ENCODE measurements at places on chromosomes 3 and 15.

DNA sequence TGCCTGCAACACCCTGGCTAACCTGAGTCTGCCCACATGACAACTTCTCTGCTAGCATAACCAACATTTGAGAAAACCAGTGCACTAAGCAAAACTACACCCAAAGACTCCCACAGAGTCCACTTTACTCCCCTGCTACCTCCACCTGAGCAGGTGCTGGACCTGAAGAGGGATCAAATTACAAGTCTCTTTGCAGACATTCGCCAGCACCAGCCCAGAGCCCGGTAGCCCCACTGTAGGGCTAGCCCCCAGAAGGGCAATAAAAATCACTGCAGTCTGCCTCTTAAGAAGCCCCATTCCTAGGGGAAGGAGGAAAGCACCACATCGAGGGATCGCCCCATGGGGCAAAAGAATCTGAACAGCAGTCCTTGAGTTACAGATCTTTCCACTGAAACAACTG lies 472.2 kb downstream of the GRM7 start:
- H3K36me3 ChIP-seq, result no peaks in the 10 kb centered on the region
- DNase-seq, result no peak
- H3K27me3 ChIP-seq, result no peaks in the 10 kb centered on the region
- H3K27ac ChIP-seq, result no peak overlapping the region

DNA sequence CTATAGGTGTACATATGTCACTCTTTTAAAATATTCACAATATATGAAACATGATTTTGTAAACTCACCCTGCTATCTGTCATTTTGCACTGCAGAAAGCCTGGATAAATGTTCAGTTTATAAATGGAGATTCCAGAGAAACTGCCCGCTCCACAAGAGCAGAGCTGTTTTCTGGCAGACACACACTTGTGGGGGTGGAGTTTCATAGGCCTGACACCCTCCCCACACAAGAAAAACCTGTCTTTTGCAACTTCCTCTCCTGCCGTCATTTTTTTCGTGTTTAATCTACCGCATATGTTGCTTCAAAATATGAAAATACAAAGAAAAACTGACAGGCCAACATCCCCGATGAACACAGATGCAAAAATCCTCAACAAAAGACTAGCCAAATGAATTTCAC lies 479.0 kb downstream of the GABRG3 start:
- no peaks in the 10 kb centered on the region for H3K27me3 ChIP-seq
- H3K27ac ChIP-seq, result no peak overlapping the region
- H3K4me1 ChIP-seq, result peaks cover 2% of the 10 kb centered on the region
- H3K4me3 ChIP-seq, result no peak overlapping the region

GRCh38 chr15:86743283-86743903 lies 663.7 kb downstream of the AGBL1 start:
- H3K27ac ChIP-seq, result no peak overlapping the region
- no peaks in the 10 kb centered on the region for H3K36me3 ChIP-seq
- H3K4me3 ChIP-seq, result no peak overlapping the region
- H3K27me3 ChIP-seq, result no peaks in the 10 kb centered on the region

DNA sequence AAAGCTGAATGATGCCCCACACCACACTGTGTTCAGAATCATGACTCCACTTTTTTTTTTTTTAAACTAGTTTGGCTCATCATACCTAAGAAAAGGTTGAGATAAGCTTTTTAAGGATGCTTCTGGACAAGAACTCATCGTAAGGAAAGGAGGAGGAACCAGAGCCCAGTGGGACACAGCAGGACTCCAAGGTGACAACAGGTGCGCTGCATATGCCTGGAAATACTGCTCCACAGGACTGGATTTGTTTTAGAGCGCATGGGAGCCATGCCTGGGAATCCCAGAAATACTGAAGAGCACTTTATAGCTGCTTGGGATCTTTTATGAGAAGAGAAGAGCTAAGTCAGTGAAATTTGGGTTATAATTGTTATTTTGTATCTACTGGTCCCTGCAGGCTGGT lies 93.4 kb downstream of the NEDD4 start:
- H3K27ac ChIP-seq, result no peak overlapping the region
- no peak overlapping the region for H3K4me3 ChIP-seq
- peaks cover 3% of the 10 kb centered on the region for H3K4me1 ChIP-seq

GRCh38 chr3:119662604-119663373 lies 2.4 kb upstream of the POPDC2 start:
- H3K27ac ChIP-seq, result peak overlapping the region; percentile 73
- no peaks in the 10 kb centered on the region for H3K27me3 ChIP-seq

GRCh38 chr3:23806534-23807423 lies 1.0 kb downstream of the UBE2E1 start:
- DNase-seq, result peak; percentile 89
- no peaks in the 10 kb centered on the region for H3K27me3 ChIP-seq
- peak overlapping the region; percentile 50 for H3K4me3 ChIP-seq
- peak overlapping the region; percentile 81 for H3K27ac ChIP-seq

DNA sequence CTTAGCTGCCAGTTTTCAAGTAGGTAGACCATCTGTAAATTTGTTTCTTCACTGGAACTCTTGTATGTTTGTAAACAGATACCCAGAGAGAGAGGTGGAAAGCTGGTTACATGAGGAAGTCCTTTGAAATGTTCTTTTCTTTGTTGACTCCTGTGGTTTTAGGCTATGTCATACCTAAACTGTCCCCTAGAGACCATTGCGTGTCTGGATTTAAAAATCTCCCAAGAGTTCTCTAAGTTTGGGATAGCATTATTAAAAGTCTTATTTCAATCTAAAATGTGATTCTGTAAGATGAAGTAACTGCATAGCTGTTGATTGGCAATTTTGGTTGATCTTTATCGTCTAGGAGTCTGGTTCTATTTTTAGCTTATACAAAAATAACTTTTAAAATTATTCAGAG lies 127.2 kb downstream of the GHSR start:
- peaks cover 30% of the 10 kb centered on the region for H3K4me1 ChIP-seq
- no peak for DNase-seq
- peak overlapping the region; percentile 31 for H3K27ac ChIP-seq
- H3K36me3 ChIP-seq, result peaks cover 56% of the 10 kb centered on the region
- no peaks in the 10 kb centered on the region for H3K27me3 ChIP-seq

GRCh38 chr3:104359546-104359945 lies 1007.2 kb upstream of the ALCAM start:
- no peaks in the 10 kb centered on the region for H3K4me1 ChIP-seq
- no peak overlapping the region for H3K27ac ChIP-seq
- H3K4me3 ChIP-seq, result no peak overlapping the region
- DNase-seq, result peak; percentile 7

GRCh38 chr3:104523136-104523535 lies 843.6 kb upstream of the ALCAM start:
- H3K36me3 ChIP-seq, result no peaks in the 10 kb centered on the region
- H3K27ac ChIP-seq, result no peak overlapping the region
- no peaks in the 10 kb centered on the region for H3K4me1 ChIP-seq
- no peaks in the 10 kb centered on the region for H3K27me3 ChIP-seq

DNA sequence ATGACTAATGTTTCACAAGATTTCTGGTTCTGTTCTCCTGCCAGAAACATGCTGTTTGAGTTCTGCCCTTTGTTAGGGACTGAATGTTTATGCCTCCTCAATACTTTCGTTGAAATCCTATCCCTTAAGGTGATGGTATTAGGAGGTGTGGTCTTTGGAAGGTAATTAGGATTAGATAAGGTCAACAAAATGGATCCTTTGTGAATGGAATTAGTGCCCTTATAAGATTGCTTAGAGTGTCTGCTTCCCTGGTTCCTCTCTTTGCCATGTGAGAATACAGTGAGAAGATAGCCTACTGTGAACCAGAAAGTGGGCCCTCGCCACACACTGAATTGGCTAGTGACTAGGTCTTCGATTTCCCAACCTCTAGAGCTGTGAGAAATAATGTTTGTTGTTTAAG lies 621.4 kb upstream of the ALCAM start:
- H3K27me3 ChIP-seq, result no peaks in the 10 kb centered on the region
- no peak overlapping the region for H3K27ac ChIP-seq
- no peak overlapping the region for H3K4me3 ChIP-seq
- no peaks in the 10 kb centered on the region for H3K36me3 ChIP-seq

DNA sequence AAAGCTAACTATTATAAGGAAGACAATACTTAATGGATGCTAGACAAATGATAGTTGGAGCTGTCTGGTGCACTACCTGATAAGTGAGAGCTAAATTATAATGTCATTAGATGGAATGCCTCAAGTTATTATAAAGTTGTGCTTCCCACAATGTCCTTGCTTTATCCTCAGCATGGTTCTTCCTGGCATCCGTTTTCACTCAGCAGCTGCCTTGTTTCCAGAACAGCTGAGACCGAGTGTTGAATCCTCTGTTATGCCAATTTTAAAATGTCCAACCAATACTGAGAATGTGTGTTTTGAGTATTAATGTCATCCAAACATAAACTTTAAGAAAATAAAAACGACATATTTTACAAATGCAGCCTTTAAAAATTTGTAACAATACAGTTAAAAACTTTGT lies 286.7 kb upstream of the SOX2 start:
- no peaks in the 10 kb centered on the region for H3K36me3 ChIP-seq
- peak; percentile 47 for DNase-seq
- H3K27ac ChIP-seq, result no peak overlapping the region
- no peak overlapping the region for H3K4me3 ChIP-seq

DNA sequence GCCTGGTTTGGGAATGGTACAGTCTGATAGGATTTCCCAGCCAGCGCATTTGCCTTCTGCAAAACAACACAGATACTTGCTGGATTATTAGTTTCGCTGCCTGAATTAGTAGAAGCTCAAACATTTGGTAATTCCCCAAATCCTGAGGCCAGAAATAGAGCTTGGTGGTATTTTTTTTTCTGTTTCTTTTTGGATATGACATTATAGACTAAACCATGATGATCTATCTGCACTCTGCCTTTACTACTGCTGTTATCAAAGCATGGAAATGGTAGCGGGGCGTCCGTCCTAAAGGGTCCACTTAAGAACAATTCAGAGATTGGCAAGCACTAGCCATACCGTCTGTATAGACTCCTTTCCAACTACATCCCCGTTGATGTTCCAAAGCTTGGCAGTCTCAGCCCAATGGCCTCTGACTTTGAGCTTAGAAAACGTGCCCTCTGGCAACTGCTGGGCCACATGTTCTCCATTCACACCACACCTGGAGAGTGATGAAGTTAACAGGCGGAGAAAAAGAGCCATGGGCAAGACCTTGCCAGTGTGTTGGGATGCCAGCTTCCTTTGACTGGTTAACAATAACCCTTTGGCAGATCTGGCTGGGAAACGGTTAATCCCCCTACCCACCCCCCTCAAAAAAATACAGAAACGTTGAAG lies 241.0 kb upstream of the NR2F2 start:
- no peak overlapping the region for H3K4me3 ChIP-seq
- no peak for DNase-seq
- H3K27ac ChIP-seq, result no peak overlapping the region
- no peaks in the 10 kb centered on the region for H3K36me3 ChIP-seq

DNA sequence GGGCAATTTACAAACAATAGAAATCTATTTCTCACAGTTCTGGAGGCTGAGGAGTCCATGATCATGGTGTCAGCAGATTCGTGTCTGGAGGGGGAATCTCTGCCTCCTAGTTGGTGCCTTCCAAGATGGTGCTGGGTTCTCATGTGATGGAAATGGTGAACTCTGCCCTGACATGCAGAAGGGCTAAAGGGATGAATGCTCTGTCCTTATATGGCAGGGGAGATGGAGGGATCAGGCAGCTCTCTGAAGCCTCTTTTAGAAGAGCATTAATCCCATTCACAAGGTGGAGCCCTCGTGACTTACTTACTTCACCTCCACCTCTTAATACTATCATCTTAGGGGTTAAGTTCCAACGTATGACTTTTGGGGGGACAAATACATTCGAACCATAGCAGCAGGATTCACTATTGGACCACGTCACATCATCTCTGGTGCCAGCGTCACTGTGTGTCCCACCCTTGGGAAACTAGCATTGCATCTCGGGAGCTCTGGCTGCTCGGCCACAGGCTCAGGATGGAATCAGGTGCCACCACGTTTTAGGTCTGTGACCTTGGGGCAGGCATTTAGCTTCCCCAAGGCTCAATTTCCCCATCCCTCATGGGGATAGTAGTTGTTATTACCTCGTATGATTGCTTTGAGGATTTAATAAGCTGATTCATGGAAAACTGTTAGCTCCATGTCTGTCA lies 53.0 kb downstream of the SV2B start:
- DNase-seq, result no peak
- no peak overlapping the region for H3K27ac ChIP-seq
- H3K27me3 ChIP-seq, result peaks cover 4% of the 10 kb centered on the region
- no peak overlapping the region for H3K4me3 ChIP-seq
- H3K36me3 ChIP-seq, result no peaks in the 10 kb centered on the region

DNA sequence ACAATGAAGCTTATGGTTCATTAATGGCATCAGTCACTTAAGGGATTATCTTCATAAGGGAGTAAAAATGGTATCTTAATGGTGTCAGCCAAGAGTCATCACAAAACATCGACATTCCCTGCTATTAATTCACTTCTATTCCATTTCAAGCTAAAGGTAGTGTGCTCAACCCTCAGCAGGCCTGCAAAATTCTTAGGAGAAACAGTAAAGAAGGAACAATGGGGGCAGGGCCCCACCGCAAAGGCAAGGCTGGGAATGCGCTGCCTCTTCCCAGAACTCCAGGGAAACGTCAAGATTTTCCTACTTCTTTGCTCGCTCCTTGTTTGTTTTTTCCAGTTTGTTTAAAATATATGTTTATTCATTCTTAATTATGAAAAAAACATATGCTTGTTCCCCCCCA lies 187.3 kb upstream of the TSC22D2 start:
- no peak overlapping the region for H3K27ac ChIP-seq
- peak; percentile 53 for DNase-seq
- peaks cover 16% of the 10 kb centered on the region for H3K4me1 ChIP-seq
- peaks cover 3% of the 10 kb centered on the region for H3K27me3 ChIP-seq
- no peaks in the 10 kb centered on the region for H3K36me3 ChIP-seq
- H3K4me3 ChIP-seq, result peak overlapping the region; percentile 28

DNA sequence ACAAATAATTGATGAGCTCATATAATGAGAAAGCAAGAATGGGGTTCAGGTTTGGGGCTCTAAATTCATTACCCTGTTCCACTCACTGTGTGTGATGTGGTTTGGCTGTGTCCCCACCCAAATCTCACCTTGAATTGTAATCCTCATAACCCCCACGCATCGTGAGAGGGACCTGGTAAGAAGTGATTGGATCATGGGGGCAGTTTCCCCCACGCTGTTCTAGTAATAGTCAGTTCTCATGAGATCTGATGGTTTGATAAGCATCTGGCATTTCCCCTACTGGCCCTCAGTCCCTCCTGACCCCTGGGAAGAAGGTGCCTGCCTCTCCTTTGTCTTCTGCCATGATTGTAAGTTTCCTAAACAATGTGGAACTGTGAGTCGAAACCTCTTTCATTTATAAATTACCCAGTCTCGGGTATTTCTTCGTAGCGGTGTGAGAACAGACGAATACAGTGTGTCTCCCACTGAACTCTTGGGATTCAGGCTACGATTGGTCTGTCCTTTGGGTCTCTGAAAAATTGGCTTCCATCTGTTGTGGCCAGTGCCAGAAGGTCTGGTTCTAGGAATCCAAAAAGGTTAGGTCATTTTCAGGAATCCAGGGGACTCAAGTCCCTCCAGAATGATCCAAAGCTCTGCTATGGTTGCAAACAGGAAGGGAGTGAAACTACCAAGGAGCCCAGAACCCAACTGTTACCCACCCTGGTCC lies 87.7 kb downstream of the XXYLT1 start:
- no peak for DNase-seq
- no peaks in the 10 kb centered on the region for H3K36me3 ChIP-seq
- H3K27ac ChIP-seq, result peak overlapping the region; percentile 72
- H3K4me3 ChIP-seq, result no peak overlapping the region
- H3K27me3 ChIP-seq, result no peaks in the 10 kb centered on the region
- H3K4me1 ChIP-seq, result peaks cover 54% of the 10 kb centered on the region

Data from muscle of leg (tissue), 16 donors.